ENCODE measurements at places on chromosomes 13 and 19. TPM values are rescaled to one million over a fixed set of nuclear protein-coding genes. Genes with fewer than 3 reads are reported as not detected.

- DNase-seq, result no peak
Observed at GRCh38 chr13:80115616-80116015, 225.3 kb downstream of the SPRY2 start.

The OPA3 gene
- total RNA-seq, result 21.2 TPM

GRCh38 chr19:6470173-6470572 is 6.1 kb downstream of the CRB3 start:
- DNase-seq, result no peak

DNA sequence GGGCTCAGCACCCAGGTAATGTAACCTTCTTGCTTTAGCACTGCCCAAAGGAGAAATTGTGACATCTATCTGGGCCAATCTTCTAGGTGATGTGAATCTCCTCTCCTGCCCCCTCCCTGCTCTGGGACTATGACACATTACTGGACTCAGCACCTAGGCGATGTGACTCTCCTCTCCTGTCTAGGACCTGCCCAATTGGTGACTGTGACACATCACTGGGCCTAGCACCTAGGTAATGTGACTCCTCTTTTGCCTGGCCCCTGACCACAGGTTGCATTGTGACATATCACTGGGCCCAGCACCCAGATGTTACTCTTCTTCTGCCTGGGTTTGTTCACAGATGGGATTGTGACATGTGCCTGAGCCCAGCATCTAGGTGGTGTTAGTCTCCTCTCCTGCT is 45.0 kb downstream of the ZNF85 start:
- no peak for DNase-seq

The CKM gene
- total RNA-seq, result not detected

- DNase-seq, result peak; percentile 27
Observed at GRCh38 chr19:50203281-50204080, at the start of gene MYH14. Gene MYH14 (plus strand): TSS chr19:50203622. CDS start chr19:50210366, 6,744 bp downstream.

- no peak for DNase-seq
Observed at GRCh38 chr13:72990953-72991352, 67.9 kb upstream of the KLF5 start.

The INAFM1 gene
- not detected for total RNA-seq

The TM9SF2 gene
- total RNA-seq, result 137 TPM

DNA sequence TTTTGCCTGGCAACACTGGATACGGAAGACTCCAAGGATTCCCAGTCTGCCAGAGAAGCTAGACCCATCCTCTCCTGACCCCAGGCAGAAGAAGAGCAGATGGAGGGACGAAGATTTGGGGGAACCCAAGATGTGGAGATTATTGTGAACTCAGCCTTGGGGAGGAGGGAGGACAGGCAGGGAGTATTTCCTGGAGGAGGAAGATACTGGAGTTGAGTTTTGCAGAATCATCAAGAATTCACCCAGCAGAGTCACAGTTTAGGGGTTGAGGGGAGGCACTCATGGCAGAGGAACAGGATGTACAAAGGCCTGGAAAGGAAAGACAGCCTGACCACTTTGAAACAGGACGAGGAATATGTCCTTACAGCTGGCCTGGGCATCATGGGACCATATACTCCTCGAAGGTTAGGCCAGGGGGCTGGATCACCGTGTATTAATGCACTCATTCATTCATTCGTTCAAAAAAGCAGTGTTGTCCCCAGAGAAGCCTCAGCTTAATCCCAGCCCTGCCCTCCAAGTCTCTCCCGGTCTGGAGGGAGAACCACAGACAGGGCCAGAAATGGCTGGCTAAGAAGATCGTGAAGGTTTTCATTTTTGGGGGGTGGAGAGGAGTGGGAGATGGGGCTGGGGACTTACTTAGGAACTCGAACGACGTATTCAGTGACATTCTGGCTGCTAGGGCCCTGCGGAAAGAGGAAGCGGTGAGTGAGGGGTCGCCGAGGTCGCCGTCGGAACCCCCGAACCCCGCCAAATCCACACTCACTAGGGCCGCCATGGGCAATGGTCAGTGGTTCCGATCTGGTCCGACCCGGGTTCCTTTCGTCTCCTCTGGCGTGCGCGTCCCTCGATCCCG is 517 bp downstream of the GTF2F1 start:
- DNase-seq, result no peak

GRCh38 chr19:50377051-50377461 is 799 bp downstream of the NR1H2 start:
- DNase-seq, result no peak

DNA sequence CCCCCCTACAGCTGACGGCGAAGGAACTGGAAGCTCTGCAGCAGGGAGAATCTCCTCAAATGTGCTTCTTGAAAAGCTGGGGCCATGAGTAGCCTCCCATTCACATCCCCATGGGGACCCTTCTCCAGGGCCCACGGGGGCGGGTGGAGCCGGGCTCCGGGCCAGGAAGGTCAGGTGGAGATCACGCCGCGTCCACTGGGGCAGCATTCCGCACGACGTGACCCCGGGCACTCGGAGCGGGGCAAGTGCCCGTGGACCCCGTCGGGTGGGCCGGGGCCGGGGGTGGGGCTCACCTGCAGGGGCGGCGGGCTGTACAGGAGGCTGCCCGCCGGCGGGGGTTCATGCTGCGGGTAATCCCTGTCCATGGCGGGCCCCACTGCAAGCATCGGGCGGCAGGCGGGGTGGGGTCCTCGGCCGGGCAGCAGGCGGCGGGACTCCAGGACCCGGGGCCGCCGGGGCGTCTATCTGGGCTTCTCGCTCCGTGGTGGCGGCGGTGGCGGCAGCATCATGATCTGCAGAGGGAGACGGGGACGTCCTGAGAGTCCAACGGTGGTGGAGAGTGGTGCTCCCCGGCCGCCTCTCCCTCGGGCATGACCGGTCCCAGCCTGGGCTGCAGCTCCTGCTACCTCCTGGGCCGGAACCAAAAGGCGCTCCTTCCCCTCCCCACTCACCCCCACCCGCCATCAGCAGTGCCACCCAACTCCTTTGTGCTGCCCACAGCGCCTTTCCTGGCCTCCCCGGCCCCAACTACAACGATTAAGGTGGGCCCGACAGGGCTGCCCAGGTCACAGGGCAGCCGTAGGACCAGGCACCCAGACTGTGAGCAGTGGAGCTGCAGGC is 20.0 kb downstream of the SBNO2 start:
- DNase-seq, result no peak

The DOHH gene
- total RNA-seq, result 20.8 TPM
